ENCODE measurements at places on chromosomes 2 and 18.

DNA sequence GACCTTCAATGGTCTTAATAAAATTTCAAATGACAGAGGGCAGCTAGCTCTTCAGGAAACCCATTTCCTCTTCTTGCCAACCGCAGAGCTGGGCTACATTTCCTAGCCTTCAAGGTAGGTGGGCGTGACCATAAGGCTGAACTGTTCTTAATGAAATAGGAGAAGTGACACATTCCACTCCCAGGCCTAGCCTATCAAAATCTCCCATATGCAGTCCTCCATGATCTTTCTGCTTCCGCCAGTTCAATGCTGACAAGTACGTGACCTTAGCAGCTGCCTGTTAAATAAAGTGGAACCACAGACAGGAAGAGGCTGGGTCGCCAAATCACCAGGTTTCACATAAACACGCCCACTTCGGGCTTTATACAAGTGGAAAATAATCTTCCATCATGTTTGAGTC is 13.2 kb downstream of the SERPINE2 start:
- DNase-seq: no peak

GRCh38 chr2:227095346-227095745 is 68.7 kb downstream of the COL4A4 start:
- no peak for DNase-seq

DNA sequence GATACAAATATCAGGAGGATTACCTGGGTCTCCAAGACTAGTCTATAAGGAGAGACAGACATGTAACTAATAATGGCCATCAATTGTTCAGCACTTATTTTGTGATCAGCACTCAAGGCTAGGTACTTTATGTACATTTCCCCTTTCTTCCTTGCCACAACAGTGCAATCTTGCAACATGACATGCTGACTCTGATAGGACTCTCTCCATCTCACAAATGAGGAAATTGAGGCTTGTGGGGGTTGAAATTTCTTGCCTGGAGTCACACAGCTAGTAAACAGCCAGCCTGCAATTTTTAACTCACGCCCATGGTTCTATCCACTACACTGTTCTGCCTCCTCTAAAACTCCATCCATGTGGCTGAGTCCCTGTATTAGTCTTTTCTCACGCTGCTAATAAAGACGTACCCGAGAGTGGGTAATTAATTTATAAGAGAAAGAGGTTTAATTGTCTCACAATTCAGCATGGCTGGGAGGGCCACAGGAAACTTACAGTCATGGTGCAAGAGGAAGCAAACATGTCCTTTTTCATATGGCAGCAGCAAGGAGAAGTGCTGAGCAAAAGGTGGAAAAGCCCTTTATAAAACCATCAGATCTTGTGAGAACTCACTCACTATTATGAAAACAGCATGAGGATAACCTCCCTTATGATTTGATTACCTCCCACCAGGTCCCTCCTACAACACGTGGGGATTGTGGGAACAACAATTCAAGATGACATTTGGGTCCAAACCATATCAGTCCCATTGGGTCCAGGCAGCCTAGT is 302.4 kb downstream of the PLCL1 start:
- no peak for DNase-seq

GRCh38 chr18:59605633-59606192 is 91.5 kb downstream of the CCBE1 start:
- no peak for DNase-seq

- DNase-seq: no peak
Measured at GRCh38 chr2:121599963-121600651, 49.2 kb downstream of the CLASP1 start.
